ENCODE measurements at places on chromosomes 2 and 18.

DNA sequence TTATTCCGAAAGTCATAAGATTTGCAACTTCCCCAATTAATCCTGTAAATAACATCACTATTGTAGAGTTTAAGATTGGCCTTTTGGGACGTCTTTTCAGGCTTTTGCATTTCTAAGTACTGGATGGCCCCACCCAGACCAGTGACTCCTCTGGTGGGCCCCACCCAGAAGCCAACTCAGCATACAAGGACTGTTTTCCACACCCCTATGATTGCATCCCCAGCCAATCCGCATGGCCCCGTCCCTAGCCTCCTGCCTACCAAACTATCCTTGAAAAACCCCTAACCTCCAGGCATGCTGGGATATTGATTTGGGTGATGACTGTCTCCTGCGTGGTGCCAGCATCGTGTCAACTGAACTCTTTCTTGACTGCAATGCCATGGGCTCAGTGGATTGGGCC is 24.5 kb upstream of the TGIF1 start:
- DNase-seq = no peak

DNA sequence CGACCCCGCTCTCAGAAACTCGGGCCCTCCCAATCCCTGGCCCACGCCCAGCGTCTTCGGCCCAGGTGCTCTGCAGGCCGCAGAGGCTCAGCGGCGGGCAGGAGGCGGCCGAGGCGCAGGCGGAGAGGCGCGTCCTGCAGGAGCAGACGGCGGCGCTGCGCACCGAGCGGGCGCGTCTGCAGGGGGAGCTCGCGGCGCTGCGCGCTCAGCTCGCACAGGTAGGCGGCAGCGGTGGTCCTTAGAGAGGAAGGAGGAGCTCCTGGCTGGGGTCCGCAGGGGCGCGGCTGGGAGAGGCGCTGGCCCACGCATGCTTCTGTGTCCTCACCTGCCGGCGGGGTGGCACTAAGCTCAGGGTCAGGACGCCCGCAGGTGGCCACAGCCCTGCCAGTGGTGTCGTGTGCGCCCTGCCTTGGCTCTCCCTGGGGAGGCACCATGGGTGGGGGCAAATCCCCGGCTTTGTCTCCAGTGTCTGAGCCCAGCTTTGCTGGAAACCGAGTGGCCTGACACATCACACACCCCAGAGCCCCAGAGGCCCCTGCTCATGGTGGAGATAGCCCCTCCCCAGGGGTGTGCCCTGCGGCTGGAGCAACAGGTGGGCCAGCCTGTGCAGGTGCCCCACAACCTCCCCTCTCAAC is 14.9 kb upstream of the SNED1 start:
- DNase-seq = peak; percentile 72

DNA sequence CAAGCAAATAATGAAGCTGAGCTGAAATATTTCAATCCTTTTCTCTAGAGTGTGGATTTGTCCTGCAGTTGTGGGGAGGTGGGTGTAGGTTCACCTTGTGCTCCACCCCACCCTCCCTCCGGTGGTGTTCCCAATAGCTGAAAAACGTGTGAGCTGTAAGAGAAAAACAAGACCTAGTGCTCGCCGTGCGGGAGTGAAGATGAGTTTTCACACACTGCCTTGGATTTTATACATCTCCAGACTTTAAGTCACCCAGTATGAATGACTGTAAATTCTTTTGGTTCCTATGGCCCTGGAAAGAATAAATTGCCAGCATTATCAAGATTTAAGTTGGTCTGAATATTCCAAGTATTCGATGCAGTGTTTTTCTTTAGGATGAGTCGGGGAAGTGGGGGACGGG is 1.9 kb upstream of the SOX11 start:
- no peak for DNase-seq

- DNase-seq = no peak
Observed at GRCh38 chr2:118635891-118636290, 211.6 kb downstream of the EN1 start.

GRCh38 chr2:138722316-138722715 is 57.9 kb downstream of the NXPH2 start:
- no peak for DNase-seq

DNA sequence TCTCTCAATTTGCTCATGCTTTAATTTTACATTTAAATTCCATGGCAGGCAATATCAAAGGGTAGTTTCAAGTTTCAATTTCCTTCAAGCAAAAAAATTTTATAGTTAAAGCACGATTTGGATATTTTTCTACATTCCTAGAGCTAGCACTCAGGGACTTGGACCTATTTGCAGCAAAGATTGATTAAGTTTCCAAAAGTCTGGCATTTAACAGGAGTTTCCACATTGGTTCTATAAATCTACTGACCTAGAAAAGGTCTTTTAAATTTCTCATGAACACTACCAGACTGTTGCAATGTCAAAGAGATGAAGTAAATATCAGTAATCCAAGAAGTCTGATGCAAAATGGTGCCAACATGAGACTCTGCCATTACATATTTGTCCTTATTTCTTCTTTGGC is 253.7 kb upstream of the LINC00305 start:
- no peak for DNase-seq

DNA sequence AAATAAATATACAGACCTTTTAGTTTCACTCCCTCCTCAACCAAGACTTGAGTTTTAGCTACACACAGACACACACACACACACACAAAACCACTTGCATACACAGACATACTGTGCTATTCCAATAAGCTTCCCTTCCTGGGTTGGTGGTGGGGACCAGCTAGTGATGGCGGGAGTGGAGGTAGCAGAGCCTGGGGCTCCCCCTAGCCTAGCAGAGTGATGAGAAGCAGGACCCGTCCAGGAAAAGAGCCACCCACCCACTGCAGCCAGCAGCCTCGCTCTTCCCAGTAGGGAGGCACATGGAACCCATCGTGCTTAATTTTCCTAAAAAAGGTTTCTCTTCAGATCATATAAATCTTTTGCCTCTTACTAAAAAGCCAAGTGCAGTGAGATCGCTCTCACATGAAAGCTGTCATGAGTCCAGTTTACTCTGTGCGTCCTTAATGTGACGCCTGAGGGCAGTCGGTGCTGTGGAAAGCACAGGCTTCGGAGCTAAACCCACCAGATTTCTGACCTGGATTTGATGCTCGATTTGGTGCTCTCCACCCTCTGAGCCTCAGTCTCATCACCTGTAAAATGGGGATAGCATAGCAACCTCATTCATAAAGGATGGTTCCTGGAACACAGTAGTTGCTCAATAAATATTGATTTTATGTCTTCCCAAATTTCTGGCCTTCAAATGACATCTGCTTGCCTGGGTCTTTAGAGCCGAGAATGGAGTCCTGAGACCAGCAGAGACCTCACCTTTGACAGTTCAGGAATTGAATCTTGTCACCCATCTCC is 60.1 kb upstream of the YWHAQ start:
- DNase-seq = no peak
